ENCODE measurements at places on chromosomes 3 and 15.

- no peak for DNase-seq
These were observed 257.7 kb downstream of the DIPK2A start for GRCh38 chr3:144229330-144229729.

DNA sequence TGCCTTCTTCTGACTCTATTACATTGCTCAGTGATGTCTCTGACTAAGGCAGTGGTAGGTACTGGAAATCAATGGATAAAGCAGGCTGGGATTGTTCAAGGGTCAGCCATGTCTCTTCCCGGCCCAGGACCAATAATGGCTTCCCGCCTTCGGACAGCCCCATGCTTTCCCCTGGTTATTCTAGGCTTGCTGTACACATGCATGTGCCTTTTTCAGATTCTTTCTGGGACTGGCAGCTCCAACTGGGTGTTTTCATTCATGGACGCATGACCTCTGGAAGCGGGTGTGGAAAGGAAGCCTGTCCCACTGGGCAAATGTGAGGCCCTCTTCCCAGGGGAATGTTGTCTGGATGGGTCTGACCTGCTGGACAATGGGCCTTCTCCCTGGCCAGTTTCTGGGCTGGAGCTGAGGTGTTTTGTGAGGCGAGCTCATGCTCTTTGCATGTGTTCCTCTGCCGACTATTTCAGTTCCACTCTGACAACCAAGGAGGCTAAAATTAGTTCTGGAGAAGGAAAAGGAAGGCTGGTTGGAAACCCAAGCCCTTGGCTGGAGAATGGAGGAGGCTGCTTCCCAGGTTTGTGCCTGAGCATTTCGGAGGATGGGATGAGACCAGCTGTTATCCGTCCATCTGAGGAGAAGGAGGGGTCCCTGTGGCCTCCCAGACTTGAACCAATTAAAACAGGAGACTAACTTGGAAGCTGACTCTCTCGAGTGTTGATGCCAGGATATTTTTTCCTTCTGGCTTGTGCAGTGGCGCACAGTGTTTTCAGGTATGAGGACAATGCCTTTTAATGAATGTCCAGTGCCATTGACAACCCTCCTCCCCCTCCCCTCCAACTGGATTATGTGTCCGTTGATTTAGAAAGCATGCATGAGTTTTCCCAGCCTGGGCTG is 6.9 kb downstream of the ACVR2B start:
- no peak for DNase-seq

DNA sequence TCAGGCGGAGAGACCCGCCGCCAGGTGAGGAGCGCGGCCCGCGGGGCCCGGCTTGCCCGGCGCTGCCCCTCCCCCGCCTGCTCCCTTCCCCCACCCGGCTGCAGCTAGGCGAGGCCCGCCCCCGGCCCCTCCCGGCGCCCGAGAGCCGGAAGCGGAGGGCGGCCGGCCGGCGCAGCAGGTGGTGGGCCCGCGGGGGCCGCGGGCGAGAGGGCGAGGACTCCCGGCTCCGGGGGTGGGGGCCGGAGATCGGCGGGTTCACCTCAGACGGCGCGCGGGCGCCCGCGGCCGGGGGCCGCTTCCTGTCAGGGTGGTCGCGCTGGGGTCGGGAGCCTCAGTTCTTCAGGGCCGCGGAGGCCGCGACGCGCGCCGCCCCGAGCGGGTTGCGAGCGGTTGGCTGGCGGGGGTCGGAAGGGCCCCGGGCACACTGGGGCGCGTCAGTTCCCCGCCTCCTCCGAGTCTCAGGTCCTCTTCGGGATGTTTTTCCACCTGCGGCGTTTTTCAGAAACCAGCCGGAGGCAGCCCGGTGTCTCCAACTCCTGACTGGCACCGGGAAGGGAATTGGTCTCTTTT is 395 bp downstream of the ZFAND6 start:
- no peak for DNase-seq

- peak; percentile 89 for DNase-seq
These were observed at the start of gene RASA2 for GRCh38 chr3:141486746-141487520. Gene RASA2, plus strand, starts transcription at chr3:141487027. Its CDS starts 57 bp downstream, at chr3:141487084.

- DNase-seq, result no peak
These were observed 30.0 kb downstream of the CHST14 start for GRCh38 chr15:40500568-40501330.

DNA sequence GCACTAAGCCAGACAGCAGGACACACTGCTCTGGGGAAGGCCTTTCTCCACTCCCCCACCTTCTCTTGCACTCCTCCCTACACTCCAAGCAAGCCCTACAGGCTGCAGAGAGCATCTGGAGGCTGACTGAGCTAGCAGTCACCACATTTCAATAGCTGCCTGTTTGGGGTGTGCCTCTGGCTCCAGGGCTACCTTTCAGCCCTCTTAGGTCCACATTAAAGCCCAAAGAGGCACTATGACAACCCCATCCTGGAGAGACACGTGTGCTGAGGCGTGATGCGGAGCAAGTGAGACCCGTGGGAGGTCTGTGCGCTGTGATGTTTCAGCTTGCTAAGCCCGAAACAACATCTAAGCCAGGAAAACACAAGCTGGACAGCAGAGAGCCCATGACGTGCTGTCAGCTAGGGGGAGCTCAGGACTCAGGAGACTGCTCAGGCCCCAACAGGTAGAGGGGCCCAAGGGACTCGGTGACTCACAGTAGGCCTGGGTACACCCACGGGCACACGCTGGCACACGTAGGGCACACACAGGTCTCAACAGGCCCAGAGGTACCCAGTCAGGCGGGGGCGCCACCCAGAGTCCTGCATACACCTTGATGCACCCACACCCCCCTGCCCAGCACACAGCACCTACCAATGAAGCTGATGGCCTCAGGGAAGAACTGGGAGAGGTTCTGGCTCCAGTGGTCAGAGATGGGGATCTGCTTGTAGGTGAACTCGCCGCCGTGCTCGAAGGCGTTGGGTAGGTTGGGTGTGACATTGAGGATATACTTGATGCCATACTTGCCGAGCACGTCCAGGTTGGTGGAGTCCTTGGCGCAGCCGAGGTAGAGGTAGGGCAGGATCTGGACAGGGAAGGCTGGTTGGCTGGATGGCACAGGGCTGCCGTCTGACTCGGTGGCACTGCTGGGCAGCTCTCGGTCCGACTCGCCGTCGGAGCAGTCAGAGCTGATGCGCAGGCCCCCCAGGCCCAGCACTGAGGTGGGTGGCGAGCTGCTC is 2.8 kb downstream of the DUSP7 start:
- DNase-seq, result peak; percentile 61

GRCh38 chr3:53650424-53650823 is 156.0 kb downstream of the CACNA1D start:
- DNase-seq, result no peak

DNA sequence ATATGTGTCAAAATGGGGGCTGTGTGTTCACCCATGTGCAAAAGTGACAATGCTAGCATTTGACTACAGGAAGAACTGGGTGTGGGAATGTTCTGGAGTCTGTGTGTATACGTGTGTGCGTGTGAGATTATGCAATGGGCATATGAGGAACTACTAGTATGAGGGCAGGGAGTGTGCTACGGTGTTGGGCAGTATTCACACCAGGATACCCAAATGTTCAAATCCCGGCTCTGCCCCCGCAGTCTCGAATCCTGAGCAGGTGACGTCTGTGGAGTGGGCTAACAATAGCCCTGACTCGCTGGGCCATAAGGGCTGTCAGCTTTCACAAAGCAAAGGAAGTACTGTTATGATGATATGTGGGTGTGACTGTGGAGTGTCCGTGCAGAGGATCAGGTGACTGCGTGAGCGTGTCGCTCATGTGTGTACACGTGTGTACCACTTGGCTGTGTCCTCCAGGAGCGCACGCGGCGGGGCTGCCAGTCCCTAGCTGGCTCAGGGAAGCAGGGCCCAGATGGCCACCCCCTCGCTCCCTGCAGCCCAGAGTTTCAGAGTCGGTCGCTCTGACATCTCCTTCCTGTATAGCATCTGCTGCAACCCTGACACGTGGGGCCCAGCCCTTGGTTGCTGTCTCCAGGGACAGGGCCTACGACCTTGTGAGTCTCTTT is 27.2 kb downstream of the IQSEC1 start:
- DNase-seq, result no peak

DNA sequence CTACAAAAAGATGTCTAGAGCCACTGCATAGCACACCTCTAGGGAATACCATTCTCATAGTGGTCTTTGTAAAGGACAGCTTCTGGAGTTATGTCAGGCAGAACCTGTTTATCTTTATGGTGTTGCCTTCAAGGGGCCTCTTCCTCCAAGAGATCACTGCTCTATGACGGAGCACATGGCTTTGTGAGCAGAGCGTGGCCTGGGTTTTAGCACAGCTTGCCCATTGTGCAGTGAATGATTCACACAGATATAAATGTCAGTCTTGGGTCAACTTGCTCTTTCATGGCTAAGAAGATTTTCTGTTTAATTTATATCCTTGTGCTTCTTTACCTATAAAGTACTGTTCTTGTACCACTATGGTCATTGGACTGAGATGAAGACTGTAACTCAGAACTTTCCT is 41.5 kb upstream of the RBMS3 start:
- no peak for DNase-seq

GRCh38 chr3:74066456-74066855 is 441.7 kb upstream of the PDZRN3 start:
- DNase-seq, result peak; percentile 50

- DNase-seq, result no peak
These were observed 31.2 kb upstream of the TNIK start for GRCh38 chr3:171491361-171491760.

DNA sequence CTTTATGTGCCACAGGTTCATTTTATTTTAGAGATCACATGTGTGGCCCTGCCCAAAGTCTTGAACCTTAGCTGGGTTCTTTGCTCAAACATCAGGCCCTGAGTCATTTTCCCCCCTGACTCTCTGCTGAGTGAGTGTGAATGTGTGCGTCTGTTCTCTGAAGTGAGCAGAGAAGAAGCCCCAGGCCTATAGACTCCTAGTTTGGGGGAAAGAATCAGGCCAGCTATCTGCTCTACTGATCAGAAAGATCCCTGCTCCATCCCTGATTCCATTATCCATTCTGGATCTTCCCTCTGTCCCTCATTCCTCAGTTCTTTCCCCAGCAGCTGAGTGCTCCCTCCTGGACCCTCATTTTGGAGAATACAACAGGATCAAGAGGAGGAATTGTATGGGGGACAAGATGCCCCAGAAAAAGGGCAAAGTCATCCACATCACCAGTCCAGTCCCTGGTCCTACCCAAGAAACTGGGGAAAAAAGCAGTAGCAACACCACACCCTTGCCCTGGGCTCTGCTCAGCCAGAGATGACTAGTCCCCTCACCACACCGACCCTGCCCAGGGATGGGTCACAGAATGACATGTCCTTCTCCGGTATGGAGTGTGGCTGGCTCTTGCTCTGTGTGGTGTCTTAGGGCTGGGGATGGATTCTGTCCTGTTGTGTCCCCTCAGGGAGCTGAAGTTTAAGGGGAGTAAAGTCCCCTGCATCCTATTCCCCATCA is 3.2 kb downstream of the DUOX1 start:
- no peak for DNase-seq
